Thyroid gland (tissue), 4 donors: ENCODE measurements at places on chromosomes 13 and 19. TPM values are rescaled to one million over a fixed set of nuclear protein-coding genes. Genes with fewer than 3 reads are reported as not detected.

GRCh38 chr19:18742838-18743783 lies 48.0 kb downstream of the COMP start:
- H3K36me3 ChIP-seq, result no peaks in the 10 kb centered on the region
- H3K27ac ChIP-seq, result peak overlapping the region; percentile 69
- H3K27me3 ChIP-seq, result no peaks in the 10 kb centered on the region
- peak; percentile 88 for DNase-seq

- H3K36me3 ChIP-seq, result no peaks in the 10 kb centered on the region
- no peak overlapping the region for H3K4me3 ChIP-seq
- no peaks in the 10 kb centered on the region for H3K27me3 ChIP-seq
Measured at GRCh38 chr13:51923983-51924539, 62.3 kb downstream of the CCDC70 start.

ANKLE1 gene
- total RNA-seq, result 0.29 TPM

ZNF285 gene
- total RNA-seq, result 6.6 TPM

GRCh38 chr13:76832258-76832988 lies 53.8 kb downstream of the KCTD12 start:
- H3K27me3 ChIP-seq, result no peaks in the 10 kb centered on the region
- no peak overlapping the region for H3K27ac ChIP-seq
- DNase-seq, result no peak
- no peaks in the 10 kb centered on the region for H3K36me3 ChIP-seq
- H3K4me1 ChIP-seq, result no peaks in the 10 kb centered on the region

DNA sequence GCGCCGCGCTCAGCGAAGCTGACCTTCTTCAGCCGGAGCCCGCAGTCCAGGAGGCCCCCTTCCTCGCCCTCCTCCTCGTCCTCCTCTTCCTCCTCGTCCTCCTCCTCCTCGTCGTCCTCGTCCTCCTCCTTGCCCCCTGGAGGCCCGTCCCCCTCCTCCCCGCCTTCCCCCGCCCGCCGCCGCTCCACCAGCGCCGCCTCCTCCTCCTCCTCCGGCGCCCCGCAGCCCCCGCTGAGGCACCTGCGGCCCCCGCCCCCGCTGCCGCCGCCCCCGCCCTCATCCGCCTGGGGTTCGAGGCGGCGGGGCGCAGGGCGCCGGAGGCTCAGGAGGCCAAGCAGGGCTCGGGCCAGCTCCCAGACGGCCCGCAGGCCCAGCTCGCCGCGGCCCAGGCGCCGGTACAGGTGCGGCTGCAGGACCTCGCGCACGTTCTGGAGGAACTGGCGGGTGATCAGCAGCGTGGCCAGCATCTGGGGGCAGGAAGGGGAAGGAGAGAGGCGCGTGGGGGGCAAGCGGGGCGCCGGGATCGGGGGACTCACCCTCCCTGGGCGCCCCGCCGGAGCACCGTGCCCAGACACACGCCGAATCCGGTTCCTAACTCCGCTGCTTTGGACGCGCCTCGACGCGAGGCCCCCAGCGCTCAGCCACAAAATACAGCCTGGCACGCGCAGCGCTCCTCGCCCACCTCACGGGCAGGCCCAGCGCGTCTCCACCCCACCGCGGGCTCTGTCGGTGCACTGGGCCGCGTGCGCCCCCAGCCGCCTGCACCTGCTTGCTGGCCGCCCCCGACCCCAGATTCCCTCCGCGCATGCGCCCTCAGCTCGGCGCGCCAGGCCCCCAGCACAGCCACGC lies 5.9 kb downstream of the ANO8 start:
- H3K27me3 ChIP-seq, result no peaks in the 10 kb centered on the region
- H3K36me3 ChIP-seq, result no peaks in the 10 kb centered on the region
- DNase-seq, result no peak
- H3K27ac ChIP-seq, result peak overlapping the region; percentile 58
- no peak overlapping the region for H3K4me3 ChIP-seq

- H3K27me3 ChIP-seq, result no peaks in the 10 kb centered on the region
- H3K4me3 ChIP-seq, result no peak overlapping the region
- no peak overlapping the region for H3K27ac ChIP-seq
- no peaks in the 10 kb centered on the region for H3K36me3 ChIP-seq
- DNase-seq, result no peak
Measured at GRCh38 chr19:45488708-45489107, 8.1 kb downstream of the RTN2 start.

ZSCAN1 gene
- 3.0 TPM for total RNA-seq

GRCh38 chr13:30307194-30307970 lies at the start of gene KATNAL1:
KATNAL1 (minus strand) TSS chr13:30307551; CDS start chr13:30283777, 23,774 bp downstream.
- no peaks in the 10 kb centered on the region for H3K36me3 ChIP-seq
- peak; percentile 79 for DNase-seq
- no peaks in the 10 kb centered on the region for H3K27me3 ChIP-seq
- peaks cover 3% of the 10 kb centered on the region for H3K4me1 ChIP-seq
- peak within 1 kb of the TSS; percentile 75 for H3K27ac ChIP-seq

DNA sequence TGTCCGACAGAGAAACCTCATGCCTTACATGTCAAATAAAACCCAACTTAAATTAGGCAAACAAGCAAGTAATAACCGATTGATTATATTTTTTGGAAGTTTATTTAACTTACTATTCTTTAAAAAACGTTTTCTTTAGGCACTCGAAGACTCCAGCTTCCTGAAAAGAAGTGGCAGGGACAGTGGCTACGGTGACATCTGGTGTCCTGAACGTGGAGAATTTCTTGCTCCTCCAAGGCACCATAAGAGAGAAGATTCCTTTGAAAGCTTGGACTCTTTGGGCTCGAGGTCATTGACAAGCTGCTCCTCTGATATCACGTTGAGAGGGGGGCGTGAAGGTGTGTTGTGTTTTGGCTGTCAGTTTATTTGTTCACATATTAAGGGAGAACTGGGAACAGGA lies 164.4 kb downstream of the LMO7 start:
- no peak overlapping the region for H3K27ac ChIP-seq
- H3K36me3 ChIP-seq, result peaks cover 8% of the 10 kb centered on the region
- no peaks in the 10 kb centered on the region for H3K27me3 ChIP-seq
- no peak for DNase-seq
- H3K4me1 ChIP-seq, result no peaks in the 10 kb centered on the region

- H3K36me3 ChIP-seq, result no peaks in the 10 kb centered on the region
- H3K27me3 ChIP-seq, result no peaks in the 10 kb centered on the region
- no peak overlapping the region for H3K27ac ChIP-seq
- no peak overlapping the region for H3K4me3 ChIP-seq
- H3K4me1 ChIP-seq, result no peaks in the 10 kb centered on the region
Measured at GRCh38 chr13:60090574-60090973, 73.2 kb downstream of the DIAPH3 start.

GRCh38 chr19:10899151-10899653 lies 27.8 kb downstream of the CARM1 start:
- H3K27ac ChIP-seq, result no peak overlapping the region
- H3K27me3 ChIP-seq, result no peaks in the 10 kb centered on the region
- H3K36me3 ChIP-seq, result no peaks in the 10 kb centered on the region
- H3K4me1 ChIP-seq, result peaks cover 6% of the 10 kb centered on the region

GRCh38 chr13:113849981-113850721 lies 13.7 kb downstream of the GAS6 start:
- H3K27me3 ChIP-seq, result no peaks in the 10 kb centered on the region
- H3K4me1 ChIP-seq, result peaks cover 27% of the 10 kb centered on the region
- DNase-seq, result no peak
- H3K27ac ChIP-seq, result no peak overlapping the region
- no peak overlapping the region for H3K4me3 ChIP-seq
- H3K36me3 ChIP-seq, result no peaks in the 10 kb centered on the region

DNA sequence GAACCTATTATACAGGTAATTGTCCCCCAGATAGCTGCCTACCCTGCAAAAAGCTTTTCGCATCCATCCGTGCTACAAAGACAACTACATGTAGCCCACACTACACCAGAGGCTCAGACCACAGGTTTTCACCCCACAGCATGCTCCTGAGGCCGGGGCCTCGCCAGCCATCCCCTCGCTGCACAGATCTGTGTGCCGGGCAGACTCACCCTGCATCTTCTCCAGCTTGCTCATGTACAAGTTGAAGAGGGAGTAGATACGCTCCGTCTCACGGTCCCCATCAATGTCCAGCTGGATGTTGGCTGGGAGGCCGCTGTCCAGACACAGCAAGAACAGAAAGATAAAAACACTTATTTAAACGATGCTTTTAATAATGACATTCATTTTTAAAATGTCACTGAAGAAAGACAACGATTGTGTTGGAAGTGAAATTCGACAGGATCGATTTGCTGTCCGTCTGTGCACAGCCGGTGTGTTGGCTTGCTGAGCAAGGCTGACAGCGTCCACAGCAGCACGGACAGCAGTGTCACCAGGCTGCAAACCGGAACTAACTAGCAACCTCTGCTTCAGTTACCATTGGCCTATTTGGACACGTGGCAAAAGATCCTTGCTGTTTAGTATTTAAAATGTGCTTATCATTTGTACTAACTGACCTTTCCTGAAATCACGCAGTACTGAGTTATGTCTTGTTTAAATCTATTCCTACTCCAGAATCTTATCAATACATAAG lies 18.6 kb upstream of the C13orf46 start:
- DNase-seq, result peak; percentile 51
- H3K27ac ChIP-seq, result peak overlapping the region; percentile 66
- peaks cover 35% of the 10 kb centered on the region for H3K4me1 ChIP-seq
- H3K27me3 ChIP-seq, result no peaks in the 10 kb centered on the region
- peaks cover 5% of the 10 kb centered on the region for H3K36me3 ChIP-seq
- no peak overlapping the region for H3K4me3 ChIP-seq

GRCh38 chr13:25847635-25848626 lies 203.9 kb downstream of the SHISA2 start:
- H3K36me3 ChIP-seq, result no peaks in the 10 kb centered on the region
- no peak overlapping the region for H3K27ac ChIP-seq
- H3K27me3 ChIP-seq, result no peaks in the 10 kb centered on the region

GRCh38 chr13:40124633-40125015 lies 469.2 kb downstream of the COG6 start:
- H3K27me3 ChIP-seq, result no peaks in the 10 kb centered on the region
- no peak overlapping the region for H3K27ac ChIP-seq
- H3K4me3 ChIP-seq, result no peak overlapping the region
- no peak for DNase-seq
- no peaks in the 10 kb centered on the region for H3K4me1 ChIP-seq

DNA sequence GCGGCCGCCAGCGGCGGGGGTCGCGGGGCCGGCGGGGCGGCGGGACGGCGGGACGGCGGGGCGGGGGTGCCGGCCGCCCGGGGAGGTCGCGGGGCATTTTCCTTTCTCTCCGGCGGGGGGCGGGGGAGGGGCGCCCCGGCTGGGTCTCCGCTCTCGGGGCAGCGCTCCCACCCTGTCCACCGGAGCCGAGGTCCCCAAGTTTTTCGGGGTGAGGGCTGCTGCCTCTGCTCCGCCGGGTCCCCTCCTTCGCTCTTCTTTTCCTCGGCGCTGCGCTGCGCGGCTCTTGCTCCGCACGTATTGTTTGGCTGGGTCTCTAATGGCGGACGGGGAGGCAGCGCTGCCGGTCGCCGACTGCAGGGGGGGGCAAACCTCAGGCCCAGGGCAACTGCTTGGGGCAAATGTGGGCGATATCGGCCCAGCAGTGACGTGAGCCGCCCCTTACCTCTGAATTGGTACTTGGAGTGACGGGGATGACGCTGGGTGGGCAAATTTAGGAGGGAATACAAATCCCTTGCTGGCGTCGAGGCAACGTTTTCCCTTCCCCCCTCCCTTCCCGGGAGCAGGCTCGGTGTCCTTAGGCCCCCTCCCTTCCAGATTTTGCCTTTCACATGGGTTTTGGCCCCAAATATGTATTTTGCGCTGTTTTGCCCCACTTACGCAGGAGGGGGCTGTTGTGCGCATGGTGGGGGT lies 759 bp downstream of the ZMYM2 start:
- peak; percentile 55 for DNase-seq
- H3K4me3 ChIP-seq, result peak overlapping the region; percentile 96
- no peaks in the 10 kb centered on the region for H3K27me3 ChIP-seq
- peak overlapping the region; percentile 100 for H3K27ac ChIP-seq
- peaks cover 25% of the 10 kb centered on the region for H3K4me1 ChIP-seq
- H3K36me3 ChIP-seq, result no peaks in the 10 kb centered on the region
